ENCODE measurements at places on chromosomes 16 and 17.

- DNase-seq: no peak
These were observed 24.1 kb downstream of the SERPINF1 start for GRCh38 chr17:1785930-1786329.

GRCh38 chr17:36807496-36808179 is 129.6 kb upstream of the LHX1 start:
- no peak for DNase-seq

GRCh38 chr17:44733753-44734152 is 25.0 kb upstream of the ADAM11 start:
- no peak for DNase-seq

- no peak for DNase-seq
These were observed 31.3 kb upstream of the TEKT1 start for GRCh38 chr17:6862825-6863224.

- DNase-seq: peak; percentile 20
These were observed 165.4 kb downstream of the AIPL1 start for GRCh38 chr17:6269478-6269877.

DNA sequence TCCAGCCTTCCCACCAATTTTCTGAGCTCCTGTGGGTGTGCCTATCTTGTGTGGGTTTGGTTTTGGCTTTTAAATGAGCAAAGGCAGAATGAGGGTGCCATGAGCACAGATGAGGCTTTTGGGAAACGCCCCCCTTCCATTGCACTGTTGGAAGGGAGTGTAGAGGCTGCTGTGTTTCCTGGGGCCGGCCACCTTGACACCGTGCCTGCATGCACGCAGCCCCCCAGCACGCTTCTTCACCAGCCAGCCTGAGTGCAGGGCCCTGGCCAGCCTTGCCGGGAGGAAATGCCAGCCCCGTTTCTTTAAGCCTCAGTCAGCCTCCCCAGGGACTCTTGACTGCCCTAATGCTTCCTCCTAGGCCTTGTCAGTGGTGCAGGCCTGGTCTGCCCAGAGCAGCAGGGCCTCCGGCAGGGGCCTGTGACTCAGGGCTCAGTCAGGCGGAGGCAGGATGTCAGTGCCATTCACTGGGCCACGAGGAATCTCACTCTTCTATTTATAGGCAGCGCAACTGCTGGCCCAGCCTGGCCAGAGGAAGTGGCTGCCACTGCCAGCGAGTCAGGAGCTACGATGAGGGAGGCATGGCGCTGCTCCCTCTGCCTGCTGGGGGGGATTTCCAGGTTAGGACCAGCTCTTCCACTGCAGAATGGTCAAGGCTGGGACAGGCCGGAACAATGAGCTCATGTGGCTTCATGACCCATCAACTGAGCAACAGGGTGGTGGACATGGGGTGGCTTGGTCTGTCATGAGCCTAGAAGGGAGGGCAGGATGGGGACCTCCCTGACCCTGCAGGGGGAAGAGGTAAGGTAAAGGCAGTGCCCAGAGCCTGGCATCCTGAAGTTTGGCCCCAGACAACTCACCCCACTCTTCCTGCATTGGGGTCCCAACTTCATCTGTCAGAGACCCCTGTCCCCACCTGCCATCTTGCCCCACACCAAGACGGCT is 205.2 kb downstream of the RAB11FIP4 start:
- peak; percentile 90 for DNase-seq

DNA sequence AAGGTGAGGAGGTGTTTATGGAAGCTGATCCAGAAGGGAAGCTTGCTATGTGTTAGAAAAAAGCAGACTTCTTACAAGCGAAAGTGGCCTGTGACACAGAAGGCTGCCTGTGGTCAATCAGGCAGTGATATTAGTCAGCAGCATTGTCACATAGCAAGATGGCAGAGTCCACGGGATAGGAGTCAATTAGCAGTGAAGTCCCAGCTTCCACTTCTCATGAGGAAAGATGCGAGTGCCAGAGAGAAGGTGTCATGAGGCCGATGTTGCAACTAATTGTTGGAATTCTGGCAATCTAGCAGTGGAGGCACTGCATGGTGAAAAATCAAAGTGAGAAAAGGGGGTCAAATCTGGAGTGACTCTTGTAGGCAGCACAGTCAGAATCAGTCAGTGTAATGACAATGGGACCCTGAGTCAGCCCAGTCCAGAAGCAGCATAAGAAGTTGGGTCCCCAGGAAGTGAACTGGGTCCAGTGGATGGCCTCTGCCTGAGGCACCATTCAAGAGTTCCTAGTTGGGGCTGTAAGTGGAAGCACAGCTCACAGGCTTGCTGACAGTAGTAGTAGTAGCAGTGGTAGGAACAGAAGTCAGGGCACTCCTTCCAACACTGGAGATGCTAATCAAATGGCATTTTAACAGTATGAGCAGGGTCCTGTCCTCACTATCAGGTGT is 85.1 kb downstream of the TNFRSF13B start:
- no peak for DNase-seq

GRCh38 chr17:57125866-57126265 is 40.8 kb downstream of the AKAP1 start:
- DNase-seq: no peak

DNA sequence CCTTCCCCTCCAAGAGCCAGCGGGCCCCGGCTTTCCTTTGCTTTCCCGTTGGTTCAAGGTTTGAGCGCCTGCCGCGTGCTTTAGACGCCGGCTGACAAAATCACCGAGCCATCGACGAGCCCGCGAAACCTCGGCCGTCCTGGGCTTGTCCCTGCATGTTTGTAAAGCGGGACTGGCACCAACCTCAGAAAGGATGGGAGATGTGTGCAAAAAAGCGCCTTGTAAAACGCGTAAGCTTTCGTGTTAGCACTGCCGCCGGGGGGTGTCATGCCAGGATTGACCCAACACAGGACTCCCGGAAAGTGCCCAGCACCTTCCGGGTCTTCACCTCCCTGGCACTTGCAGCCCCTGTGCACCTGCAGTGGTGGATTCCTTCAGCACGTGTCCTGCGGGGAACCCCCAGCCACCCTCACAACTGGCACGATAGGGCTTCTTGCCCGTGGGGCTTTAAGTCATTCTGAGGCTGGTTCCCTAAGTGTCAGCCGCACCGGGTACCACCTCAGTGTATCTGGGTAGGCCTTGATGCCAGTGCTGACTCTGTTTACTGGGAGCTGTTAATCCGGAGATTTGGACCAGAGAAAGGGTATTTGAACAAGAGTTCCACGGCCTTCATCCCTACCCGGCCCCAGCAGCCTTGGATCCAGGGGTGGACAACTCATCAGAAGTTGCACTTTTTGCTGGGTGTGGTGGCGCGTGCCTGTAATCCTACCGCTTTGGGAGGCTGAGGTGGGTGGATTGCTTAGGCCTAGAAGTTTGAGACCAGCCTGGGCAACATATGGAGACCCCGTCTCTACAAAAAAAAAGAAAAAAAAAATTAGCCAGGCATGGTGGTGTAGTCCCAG is 817 bp downstream of the NDUFAF8 start:
- no peak for DNase-seq

DNA sequence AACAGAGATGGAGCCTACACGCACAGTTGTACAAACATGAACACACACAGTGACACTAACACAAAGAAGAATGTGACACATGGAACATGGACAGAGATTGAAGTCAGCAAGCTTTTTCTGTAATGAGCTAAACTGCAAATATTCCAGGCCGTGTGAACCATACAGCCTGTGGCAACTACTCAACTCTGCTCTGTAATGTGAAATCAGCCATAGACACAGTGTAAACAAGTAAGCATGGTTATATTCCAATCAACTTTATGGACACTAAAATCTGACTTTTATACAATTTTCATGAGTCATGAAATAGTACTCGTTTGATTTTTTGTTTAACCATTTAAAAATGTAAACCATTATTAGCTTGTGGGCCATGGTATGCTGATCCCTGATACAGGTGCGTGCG is 120.2 kb downstream of the SMG6 start:
- no peak for DNase-seq

- DNase-seq: no peak
These were observed 73.3 kb downstream of the IRX5 start for GRCh38 chr16:55003916-55004315.

DNA sequence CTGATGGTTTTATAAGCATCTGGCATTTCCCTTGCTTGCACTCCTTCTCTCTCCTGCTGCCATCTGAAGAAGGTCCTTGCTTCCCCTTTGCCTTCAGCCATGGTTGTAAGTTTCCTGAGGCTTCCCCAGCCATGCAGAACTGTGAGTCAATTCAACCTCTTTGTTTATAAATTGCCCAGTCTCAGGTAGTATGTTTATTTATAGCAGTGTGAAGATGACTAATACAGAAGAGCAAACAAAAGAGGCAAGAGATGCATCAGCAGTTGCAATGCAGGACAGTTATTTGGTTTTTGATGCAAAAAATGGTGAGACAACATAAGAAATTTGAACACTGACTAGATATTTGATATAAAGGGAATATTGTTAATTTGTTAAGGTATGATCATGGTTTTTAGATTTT is 16.8 kb downstream of the TMEM100 start:
- no peak for DNase-seq

- no peak for DNase-seq
These were observed 123.7 kb downstream of the CHD9NB start for GRCh38 chr16:52928955-52929354.

DNA sequence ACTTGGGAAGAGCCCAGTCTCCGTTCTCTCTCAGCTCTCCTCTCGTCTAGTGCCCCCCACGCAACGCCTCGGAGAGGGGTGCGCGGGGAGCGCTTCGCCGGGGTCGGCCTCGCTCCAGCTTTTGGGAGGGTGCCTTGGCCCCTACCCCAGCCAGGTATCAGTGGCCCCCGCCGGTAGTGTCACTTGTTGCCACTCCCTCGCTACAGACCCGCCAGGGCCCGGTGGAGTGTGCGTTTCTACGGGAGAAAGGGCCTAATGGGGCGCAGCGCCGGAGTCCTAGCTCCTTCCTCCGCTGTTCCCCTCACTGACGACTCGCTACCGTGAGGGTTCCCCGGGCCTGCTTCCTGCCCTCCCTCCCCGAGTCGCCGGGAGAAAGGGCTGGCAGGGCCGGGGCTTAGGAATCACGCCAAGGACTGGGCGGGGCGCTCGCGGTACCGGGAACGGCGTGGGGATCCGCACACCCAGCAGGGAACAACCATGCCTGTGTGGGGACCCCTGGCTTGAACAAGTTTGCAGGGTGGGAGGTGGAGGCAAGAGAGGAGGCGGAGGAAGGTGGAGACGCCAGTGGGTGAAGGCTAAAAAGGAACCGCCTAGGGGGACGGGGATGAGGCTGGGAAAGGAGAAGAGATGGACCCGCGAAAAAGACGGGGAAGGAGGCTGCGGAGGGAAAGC is 997 bp upstream of the CDH11 start:
- no peak for DNase-seq

- no peak for DNase-seq
These were observed 4.6 kb downstream of the SLC12A4 start for GRCh38 chr16:67963662-67964321.

DNA sequence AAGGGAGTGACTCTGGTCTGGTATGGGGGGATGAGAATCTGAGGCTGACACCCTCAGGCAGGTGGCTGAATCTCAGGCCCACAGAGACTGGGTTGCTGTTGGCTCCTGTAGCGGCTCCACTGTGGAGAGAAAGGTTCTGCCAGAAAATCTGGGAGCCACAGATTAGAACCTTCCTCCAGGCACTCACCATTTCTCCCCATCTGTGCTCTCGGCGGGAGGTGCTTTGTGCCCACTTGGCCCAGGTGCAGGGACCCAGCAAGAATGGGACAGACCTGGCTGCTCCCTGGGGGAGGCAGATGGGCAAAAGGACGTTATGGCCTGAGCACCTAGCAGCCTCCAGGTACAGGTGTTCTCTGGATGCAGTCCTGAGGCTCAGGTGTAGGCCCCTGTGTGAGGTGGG is 20.1 kb downstream of the RAB11FIP3 start:
- no peak for DNase-seq

GRCh38 chr16:83972256-83973008 is 4.4 kb downstream of the NECAB2 start:
- DNase-seq: no peak

- DNase-seq: no peak
These were observed 4.6 kb downstream of the SEC14L5 start for GRCh38 chr16:4962716-4963115.

DNA sequence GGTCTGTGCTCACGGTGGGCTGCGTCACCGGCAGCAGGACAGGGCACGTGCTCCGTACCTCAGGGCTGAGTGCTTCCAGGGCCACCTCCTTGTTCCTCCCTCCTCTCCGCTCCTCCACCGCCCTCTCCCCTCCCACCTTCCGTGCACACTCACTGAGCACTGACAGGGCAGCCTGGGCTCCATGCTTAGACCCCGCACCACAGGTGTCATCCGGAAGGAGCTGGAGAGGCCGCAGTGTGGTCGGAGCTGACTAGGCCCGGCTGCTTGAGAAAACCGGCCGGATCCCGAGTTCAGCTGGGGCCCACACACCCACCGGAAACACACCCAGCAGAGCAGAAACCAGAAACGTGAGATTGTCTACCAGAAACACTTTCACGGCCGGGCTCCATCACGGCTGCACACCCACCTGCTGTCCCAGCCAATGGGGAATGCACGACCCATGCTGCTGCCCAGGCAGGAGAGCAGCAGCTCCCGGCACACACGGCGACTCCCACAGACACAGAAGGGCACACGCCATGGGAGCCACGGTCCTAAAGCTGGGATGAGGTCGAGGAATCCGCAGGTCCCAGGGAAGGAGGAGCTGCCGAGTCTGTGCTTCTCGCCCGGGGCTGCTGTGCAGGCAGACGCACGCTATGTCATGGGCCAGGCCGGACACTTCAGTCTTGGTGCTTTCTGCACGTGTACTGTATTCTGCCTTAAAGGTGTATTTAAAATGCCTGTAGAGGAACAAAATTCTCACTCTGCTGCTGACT is 55.0 kb upstream of the ZNF469 start:
- no peak for DNase-seq

Measured in pulmonary artery endothelial cell (primary cell).